Activated naive CD8-positive, alpha-beta T cell treated with anti-CD3 and anti-CD28 coated beads, Interleukin-2, amount 10 ng/mL, durations not matched to agents 7 days and 5 days (primary cell): ENCODE measurements at places on chromosomes 6 and 20. TPM values are rescaled to one million over a fixed set of nuclear protein-coding genes. Genes with fewer than 3 reads are reported as not detected.

GRCh38 chr6:9252799-9253198 lies 817.5 kb upstream of the SLC35B3 start:
- H3K27ac ChIP-seq = no peak overlapping the region
- H3K4me3 ChIP-seq = no peak overlapping the region
- H3K36me3 ChIP-seq = no peaks in the 10 kb centered on the region

GRCh38 chr20:51710361-51710894 lies 57.8 kb downstream of the ATP9A start:
- no peak for DNase-seq
- no peaks in the 10 kb centered on the region for H3K4me1 ChIP-seq
- peaks cover 6% of the 10 kb centered on the region for H3K27me3 ChIP-seq
- no peak overlapping the region for H3K27ac ChIP-seq
- no peaks in the 10 kb centered on the region for H3K36me3 ChIP-seq
- no peak overlapping the region for H3K4me3 ChIP-seq

DNA sequence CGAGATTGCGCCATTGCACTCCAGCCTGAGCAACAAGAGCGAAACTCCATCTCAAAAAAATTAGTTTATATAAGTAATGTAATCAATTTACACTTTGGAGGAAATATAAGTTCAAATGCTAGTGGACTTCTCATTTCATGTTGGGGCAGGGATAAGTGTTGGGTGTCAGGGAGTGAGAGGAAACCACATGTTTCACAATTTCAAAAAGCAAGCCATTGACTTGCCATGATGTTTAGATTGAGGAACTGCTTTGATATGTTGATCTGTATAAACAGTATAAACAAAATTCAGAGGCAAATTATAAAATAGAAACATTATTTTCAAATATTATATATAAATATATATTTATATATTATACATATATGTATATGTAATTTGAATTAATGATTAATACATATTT lies 42.7 kb downstream of the FILIP1 start:
- no peak for DNase-seq
- no peak overlapping the region for H3K4me3 ChIP-seq
- peaks cover 12% of the 10 kb centered on the region for H3K27me3 ChIP-seq
- no peaks in the 10 kb centered on the region for H3K36me3 ChIP-seq
- H3K4me1 ChIP-seq = no peaks in the 10 kb centered on the region

- no peak for DNase-seq
- H3K36me3 ChIP-seq = peaks cover 45% of the 10 kb centered on the region
- H3K4me3 ChIP-seq = no peak overlapping the region
- H3K4me1 ChIP-seq = peaks cover 24% of the 10 kb centered on the region
- H3K27ac ChIP-seq = no peak overlapping the region
These were observed 186.9 kb downstream of the UTRN start for GRCh38 chr6:144471986-144472385.

- H3K4me3 ChIP-seq = no peak overlapping the region
- H3K27me3 ChIP-seq = no peaks in the 10 kb centered on the region
- no peaks in the 10 kb centered on the region for H3K36me3 ChIP-seq
- no peaks in the 10 kb centered on the region for H3K4me1 ChIP-seq
- H3K27ac ChIP-seq = no peak overlapping the region
These were observed 152.1 kb downstream of the PLCB4 start for GRCh38 chr20:9220874-9221547.

DNA sequence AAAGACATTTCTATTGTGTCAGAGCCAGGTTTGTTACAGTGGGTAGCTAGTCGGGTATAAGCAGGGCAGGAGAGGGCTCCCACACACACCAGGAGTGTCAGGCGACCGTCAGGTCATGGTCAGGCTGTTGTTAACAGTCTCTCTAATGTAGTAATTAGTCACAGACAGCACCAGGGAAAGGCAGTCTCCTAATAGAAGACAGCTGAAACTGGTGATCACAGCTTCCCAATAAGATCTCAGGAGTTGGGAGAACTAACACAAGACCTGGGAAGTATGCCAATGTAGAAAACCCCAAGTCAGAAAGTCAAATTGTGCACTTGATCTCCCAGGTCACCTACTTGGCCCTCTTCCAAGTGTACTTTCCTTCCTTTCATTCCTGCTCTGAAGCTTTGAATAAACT lies 53.0 kb upstream of the GPR6 start:
- H3K4me3 ChIP-seq = no peak overlapping the region
- no peaks in the 10 kb centered on the region for H3K36me3 ChIP-seq
- no peak overlapping the region for H3K27ac ChIP-seq
- no peak for DNase-seq
- H3K27me3 ChIP-seq = peaks cover 7% of the 10 kb centered on the region

Gene TMEM217
- total RNA-seq = 1.4 TPM

Gene AKAP12
- 0.06 TPM for total RNA-seq

Gene EYA4
- not detected for total RNA-seq

Gene CST1
- not detected for total RNA-seq

Gene RAMACL
- total RNA-seq = 0.48 TPM

Gene WFDC12
- total RNA-seq = not detected

Gene SLC13A3
- total RNA-seq = 0.26 TPM
